ENCODE measurements at places on chromosomes 5 and 9.

DNA sequence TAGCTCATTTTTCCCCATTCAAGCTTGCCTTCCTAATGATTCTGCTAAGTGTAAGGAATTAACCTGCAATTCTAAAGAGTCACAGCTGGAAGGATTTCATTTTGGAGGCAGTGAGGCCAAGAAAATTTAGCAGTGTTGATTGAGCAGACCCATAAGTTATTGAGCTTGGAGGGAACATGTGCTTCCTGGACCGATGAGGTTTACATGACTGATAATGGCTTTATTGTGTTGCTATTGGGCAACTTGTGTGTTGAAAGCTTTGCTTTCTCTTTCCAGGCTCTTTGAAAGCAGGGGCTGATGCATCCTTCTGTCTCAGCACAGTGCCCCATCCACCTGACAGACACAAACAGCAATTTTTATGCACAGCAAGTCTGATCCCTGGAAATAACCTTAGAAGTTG is 398.9 kb upstream of the PCSK5 start:
- no peak for DNase-seq

GRCh38 chr9:35861161-35861897 is 8.9 kb downstream of the OR13J1 start:
- DNase-seq: no peak

DNA sequence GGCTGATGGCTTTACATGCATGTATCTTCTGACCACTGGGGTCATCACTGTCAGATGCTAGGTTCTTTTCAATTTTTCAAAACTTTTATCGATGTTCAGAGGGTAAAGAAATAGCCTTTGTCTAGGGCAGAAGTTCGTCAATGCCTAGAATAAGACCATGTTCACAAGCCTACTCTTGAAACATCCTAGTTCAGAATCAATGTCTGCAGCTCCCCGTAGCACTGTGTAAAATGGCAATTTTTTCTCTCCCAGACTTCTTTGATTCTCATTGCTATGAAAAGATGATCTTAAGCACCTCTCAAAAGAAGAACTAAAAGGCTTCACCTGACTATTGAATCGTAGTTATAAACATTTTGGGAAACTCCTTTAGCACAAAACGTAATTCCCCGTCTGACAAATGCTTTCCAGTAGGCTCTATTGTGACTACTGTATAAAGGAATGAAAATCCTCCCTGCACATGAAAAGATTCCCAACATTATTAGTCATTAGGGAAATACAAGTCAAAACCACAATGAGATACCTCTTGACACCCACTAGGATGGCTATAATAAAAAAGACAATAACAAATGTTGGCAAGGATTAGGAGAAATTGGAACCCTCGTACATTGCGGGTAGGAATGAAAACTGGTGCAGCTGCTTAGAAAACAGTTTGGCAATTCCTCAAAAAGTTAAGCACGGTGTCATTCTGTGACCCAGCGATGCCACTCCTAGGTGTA is 263.5 kb downstream of the ARHGAP26 start:
- DNase-seq: no peak

DNA sequence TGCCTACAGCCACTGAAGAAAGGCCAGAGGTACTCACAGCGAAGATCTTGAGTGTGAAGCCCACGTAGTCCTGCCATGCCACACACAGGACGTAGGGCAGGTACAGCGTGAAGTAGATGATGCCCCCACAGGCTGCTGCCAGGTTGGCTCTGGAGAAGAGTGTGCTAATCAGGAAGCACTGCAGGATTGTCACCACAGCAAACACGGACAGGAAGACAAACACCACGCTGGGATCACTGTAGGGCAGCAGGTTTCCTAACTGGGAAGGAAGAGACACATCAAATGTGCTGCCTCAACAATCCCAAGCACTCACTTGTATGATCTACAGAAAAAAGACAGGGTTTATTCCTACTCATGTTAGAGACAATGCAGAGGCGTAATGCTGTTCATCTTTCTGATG is 63.0 kb downstream of the NIPSNAP3B start:
- no peak for DNase-seq

DNA sequence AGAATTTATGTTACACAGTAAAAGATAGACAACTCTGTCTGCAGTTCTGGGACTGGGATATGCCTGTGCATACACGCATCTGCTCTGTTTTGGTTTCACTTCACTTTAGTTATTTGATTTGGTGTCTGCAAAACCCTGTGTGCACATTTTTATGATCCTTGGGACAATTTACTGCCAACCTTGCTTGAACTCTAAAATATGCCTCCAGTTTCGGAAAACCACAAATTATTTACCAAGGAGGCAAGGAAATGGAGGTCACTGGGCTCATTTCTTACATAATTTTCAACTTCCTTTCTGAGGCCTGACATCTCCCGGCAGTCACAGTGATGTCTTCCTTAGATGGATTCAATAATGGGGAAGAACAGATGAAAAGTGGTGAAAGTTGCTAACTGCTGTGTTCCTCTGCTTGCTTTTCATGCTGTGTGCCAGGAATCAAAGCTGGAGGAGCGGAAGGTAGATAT is 61.2 kb upstream of the TAF11L2 start:
- no peak for DNase-seq

- no peak for DNase-seq
Observed at GRCh38 chr9:36443581-36443980, 43.5 kb upstream of the RNF38 start.
